Panc1 (cell line): ENCODE measurements at places on chromosomes 12 and 14. TPM values are rescaled to one million over a fixed set of nuclear protein-coding genes. Genes with fewer than 3 reads are reported as not detected.

The CLEC4D gene
- total RNA-seq, result not detected

GRCh38 chr14:99461411-99462085 is 19.1 kb downstream of the SETD3 start:
- no peak for DNase-seq

DNA sequence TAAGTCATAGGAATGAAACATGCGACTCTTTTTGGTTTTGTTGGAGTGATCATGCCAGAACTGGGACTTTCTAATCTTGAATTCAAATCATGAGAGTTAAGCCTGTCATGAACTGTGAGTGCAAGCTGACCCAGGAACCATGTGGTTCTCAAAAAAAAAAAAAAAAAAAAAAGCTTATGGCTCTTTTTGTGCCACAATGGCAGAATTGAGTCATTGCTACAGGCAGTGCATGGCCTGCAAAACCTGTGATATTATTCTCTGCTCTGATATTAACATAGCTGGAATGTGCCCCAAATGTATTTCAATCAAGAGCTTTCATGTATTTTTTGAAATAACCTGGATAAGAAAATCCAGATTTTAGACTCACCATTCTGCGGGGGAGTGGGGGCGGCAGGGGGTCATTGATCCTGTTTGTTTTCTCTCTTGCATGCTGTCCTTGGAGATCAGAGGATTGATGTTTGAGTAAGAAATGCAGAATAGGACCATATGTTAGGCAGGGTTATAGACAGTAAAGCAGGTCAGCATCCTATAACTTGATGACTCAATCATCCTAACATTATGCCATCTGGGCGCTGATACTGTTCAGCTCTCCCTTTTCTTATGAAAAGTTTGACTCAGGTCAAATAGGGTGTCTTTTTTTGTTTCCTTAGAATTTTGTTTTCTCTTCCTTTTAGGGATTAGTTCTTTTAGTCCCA is 797.4 kb downstream of the DIO2 start:
- DNase-seq, result no peak

DNA sequence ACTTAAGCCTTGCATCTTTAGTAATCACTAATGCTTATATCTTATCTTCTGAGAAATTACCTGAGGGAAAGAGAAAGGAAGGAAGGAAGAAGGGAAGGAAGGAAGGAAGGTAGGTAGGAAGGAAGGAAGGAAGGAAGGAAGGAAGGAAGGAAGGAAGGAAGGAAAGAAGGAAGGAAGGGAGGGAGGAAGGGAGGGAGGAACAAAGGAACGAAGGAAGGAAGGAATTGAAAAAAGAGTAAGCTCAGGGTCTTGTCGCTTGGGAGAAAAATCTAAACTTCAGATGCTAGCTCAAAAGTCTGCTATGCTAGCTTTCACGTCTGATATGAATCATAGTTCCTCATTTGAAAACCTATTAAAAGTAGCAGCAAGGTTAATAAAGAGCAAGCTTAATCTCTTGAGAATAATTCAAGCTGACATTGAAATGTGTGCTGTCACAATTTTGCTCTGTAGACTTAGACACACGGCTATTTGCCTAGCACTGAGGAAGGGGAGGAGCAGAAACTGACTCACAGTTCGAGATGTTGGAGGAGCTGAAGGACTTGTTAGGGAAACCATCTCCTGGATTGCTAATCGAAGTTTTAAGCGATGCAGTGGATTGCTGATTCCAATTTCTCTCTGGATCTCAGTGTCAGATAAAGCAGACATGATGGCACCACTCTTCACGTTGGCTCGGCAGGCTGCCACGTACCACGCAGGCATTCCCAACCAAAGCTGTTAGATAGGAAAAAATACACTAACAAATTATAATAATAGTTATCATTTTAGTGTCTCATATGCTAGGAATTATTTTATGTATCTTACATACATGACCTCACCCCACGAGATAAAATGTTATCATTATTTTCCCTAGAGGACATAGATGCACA is 216.7 kb downstream of the ACSS3 start:
- no peak for DNase-seq

- DNase-seq, result no peak
Measured at GRCh38 chr12:24889411-24889810, 59.5 kb downstream of the BCAT1 start.

GRCh38 chr14:75513911-75514672 is 8.2 kb upstream of the BATF start:
- no peak for DNase-seq

- no peak for DNase-seq
Measured at GRCh38 chr14:95189367-95190132, 32.2 kb upstream of the DICER1 start.

DNA sequence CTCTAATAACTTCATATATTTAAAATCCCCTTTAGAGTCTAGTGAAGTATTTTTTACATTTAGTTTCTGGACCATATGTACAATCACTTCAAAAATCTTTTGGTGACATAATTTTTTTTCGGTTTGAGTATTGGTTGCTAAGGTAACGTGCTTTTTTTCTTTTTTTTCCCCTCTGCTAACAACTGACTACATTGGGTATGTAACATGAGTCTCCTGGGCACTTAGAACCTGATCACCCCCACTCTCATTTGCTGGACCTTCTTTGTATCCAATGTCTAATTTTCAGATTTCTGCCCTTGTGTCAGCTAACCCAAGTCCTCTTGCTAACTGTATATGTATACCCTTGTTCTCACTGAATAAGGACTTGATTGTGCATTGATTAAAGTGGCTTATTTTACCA is 592.9 kb upstream of the FLRT2 start:
- DNase-seq, result no peak

- no peak for DNase-seq
Measured at GRCh38 chr12:122740351-122740750, 9.7 kb upstream of the HCAR1 start.

GRCh38 chr12:107734139-107734538 is 26.8 kb downstream of the PRDM4 start:
- DNase-seq, result no peak

DNA sequence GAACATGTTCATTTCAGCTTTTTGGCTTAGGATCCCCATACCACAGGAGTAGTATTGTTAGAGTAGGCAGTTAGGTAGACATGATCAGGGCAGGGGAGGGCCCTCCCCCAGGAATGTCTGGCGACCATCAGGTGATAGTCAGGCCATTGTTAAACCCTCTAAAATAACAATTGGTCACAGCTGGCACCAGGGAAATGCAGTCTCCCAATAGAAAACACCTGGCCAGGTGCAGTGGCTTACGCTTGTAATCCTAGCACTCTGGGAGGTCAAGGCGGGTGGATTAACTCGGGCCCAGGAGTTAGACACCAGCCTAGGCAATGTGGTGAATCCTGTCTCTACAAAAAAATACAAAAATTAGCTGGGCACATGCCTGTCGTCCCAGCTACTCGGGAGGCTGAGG is 187.1 kb downstream of the MON2 start:
- no peak for DNase-seq

DNA sequence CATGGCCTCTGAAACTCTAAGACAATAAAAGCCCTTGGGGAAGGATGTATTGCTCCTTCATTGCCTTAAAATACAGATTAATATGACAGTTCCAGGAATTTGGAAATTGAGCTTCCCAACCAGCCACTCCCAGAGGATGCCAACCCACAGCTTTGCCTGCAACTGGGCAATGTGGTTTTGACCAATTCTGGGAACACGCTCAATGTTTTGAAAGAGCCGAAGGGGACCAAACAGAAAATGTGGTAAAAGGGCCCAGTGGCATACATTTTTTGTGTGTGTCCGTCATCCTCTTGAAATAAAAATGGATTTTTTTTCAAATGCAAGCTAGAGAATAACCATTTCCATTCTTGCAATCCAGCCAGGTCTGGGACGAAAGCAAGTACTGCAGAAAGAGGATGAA is 88.3 kb upstream of the PLEKHG7 start:
- no peak for DNase-seq

DNA sequence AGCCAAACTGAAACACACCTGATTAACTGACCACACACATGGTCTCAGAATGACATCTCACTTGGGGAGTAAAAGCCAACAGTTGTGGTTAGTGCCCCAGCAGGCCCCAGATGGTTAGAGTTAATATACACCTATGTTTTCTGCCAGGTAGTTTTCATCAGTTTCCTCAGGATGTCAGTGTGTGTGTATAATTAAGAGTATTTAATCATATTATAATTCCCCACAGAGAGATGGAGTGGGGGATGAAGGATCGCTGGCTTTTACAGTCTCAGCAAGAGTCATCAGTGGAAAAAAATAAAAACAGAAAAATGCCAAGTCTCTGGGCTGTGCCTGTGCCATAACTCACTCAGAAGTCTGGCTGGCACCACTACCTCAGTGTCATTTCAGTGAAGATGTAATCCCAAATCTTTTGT is 412.5 kb downstream of the ZFP36L1 start:
- DNase-seq, result no peak

The GPRC5D gene
- total RNA-seq, result not detected

DNA sequence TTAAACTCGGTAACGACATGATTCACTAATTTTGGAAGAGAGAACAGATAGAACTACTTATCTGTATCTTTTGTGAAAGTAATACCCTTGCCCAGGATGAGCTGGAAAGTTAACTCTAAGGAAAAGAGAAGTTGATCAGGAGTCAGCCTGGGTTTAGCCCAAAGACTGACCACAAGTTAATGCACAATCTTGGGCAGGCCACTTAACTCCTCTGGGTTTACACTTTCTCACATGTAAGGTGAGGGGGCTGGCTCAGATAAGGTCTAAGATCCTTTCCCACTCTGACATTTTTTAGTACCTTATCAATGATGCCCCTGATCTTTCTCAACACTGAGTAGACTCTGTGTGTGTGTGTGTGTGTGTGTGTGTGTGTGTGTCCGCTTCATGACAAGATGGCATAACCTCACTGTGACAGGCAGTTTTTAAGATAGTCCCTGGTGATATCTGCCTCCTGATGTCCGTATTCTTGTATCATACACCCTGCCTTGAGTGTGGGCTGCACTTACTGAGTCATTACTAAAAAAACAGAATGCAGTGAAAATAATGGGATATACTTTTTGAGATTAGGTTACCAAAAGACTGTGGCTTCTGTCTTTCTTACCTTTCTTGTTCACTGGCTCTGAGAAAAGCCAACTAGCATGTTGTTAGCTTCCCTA is 56.2 kb upstream of the CCDC198 start:
- DNase-seq, result no peak

The EPYC gene
- not detected for total RNA-seq

The MYH6 gene
- not detected for total RNA-seq

The CMTM5 gene
- not detected for total RNA-seq

The MAP1LC3B2 gene
- 1.9 TPM for total RNA-seq

GRCh38 chr12:76890151-76891143 is 11.6 kb upstream of the CSRP2 start:
- no peak for DNase-seq

GRCh38 chr12:22628228-22628627 is 3.3 kb downstream of the ETNK1 start:
- no peak for DNase-seq

- DNase-seq, result no peak
Measured at GRCh38 chr14:94383777-94384176, 4.6 kb downstream of the SERPINA1 start.

The TAC3 gene
- not detected for total RNA-seq

- no peak for DNase-seq
Measured at GRCh38 chr14:99854831-99855230, 61.6 kb downstream of the EML1 start.

- no peak for DNase-seq
Measured at GRCh38 chr12:59742841-59743240, 147.0 kb downstream of the SLC16A7 start.

GRCh38 chr14:52352061-52352491 is 38.0 kb downstream of the PTGER2 start:
- DNase-seq, result no peak

GRCh38 chr12:51901121-51901817 is 6.0 kb upstream of the ACVRL1 start:
- no peak for DNase-seq

The SCN8A gene
- total RNA-seq, result 8.6 TPM

The PTPRO gene
- not detected for total RNA-seq

- no peak for DNase-seq
Measured at GRCh38 chr12:127343940-127344339, 923.0 kb upstream of the TMEM132C start.

The CLECL1 gene
- not detected for total RNA-seq

GRCh38 chr14:104331871-104332605 is 193.7 kb downstream of the KIF26A start:
- DNase-seq, result no peak

The KCNK10 gene
- total RNA-seq, result 0.28 TPM

DNA sequence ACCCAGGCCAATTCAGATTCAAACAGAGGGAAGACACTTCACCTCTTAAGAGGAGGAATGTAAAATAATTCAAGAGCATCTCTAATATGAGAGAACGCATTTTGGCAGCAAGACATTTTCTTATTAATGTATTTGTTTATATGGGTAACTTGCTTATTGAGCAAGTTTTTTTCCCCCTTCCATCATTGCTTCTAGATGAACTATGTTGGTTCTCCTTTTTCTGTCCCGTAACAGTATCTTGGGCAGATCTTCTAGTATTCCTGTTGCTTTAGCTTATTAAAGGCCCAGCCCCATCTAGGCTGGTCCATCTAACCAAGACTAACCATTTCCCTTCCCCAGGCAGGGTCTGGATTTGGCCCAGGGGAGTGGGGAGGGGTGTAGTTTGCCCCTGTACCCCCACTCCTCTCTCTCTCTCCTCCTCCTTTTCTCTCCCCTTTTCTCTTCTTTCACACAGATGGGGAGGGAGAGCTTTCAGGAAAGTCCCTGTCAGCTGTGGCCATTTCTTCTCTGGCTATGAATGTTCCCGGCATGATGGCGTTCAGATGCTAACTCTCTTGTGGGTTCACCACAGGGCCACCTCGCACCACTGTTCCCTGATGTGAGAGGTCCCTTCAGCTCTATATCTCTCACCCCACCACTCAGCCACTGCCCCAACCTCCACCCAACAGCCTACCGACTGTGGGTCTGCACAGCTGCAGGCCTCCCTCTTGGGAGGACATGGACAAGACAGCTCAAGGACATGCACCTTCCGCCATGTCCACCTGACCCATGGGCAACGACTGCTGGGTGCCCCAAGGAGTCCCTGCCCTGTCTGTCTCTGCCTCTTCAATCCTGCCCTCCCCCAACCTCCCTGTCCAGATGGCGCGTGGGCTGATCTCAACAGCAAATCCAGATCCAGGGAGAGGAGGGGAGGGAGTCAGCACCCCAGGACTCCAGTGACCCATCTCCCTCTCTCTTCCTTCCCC is 15.8 kb upstream of the RPS6KL1 start:
- no peak for DNase-seq

DNA sequence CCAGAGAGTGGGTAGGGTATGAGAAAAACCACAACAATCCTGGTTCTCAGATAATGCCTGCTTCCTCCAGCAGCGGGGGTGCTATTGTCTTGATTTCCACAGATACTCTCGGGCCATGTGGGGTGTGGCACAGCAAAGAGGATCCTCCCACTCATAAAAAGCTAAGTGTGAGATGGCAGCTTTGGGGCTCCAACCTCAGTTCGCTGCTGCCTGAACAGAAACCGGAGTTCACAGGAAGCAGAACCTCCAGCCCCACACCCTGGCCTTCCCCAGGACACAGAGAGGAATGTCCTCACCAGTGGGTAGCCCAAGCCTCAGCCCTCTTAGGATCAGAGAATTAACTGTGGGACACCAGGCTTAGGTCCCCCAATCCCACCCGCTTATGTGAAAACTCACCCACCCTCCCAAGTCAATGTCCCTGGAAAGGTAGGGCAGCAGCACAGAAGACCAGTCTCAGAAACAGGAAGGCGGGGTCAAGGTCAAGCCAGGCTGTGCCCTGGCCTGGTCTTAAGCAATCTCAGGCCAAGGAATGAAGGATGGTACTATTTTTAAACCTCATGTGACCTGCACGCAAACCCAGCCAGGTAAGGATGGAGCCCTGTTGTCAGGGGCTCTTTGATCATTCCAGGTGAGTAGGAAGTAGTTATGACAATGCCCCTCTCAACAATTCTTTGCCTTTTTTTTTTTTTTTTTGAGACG is 9.0 kb downstream of the KCTD10 start:
- no peak for DNase-seq
